Fibroblast of mammary gland (primary cell): ENCODE measurements at places on chromosomes 1 and 21.

GRCh38 chr1:6601923-6602668, 573 bp downstream of the KLHL21 start:
- DNase-seq, result peak; percentile 50

DNA sequence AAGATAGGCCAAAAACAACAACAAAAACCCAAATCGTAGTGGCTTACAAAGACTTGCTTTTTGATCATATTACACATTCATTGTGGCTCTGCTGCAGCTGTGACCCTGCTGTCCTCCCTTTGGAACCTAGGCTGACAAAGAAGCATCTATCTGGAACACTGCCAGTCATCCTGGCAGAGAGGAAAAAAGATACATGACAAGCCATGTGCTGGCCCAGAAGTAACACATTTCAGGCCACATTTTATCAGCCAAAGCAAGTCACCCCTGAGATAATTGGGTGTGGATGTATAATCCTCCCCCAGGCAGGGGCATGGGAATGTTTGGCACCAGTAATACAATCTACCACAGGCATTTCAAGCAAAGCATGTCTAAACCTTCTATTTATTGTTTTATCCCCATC, 37.2 kb upstream of the AGO1 start:
- no peak for DNase-seq

GRCh38 chr1:7826363-7826762, 26.5 kb downstream of the UTS2 start:
- DNase-seq, result no peak

DNA sequence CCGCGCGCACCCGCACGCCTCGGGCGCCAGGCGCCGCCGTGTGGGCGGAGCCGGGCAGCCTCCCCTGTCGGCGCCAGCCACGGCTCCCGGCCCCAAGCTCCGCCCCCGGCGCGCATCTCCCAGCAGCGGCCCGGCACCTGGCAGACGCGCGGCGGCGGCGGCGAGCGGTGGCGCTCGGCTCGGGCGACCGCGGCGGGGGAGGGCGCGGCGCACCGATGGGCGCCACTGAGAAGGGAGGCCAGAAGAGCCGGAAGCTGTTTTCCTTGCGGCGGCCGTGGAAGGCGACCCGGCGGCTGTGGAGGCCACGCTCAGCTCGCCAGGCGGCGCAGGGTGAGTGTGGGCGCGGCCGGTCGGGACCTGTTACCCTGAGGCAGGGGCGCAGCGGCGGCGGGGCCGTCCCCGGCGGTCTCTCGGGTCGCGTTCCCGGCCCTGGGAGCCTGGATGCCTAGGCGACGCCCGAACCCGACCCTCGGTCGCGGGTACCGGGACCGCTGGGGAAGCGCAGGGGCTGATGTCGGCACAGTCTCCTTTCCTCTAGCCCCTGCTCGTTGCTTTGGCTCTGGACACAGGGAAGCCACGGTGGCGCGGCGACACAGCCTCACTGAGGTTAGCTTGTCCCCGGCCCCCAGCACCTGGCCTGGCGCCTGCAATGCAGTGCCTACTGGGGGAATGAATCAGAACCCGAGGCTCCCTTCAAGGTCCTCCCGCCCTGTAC, 54.9 kb upstream of the DNAJC6 start:
- DNase-seq, result peak; percentile 41

DNA sequence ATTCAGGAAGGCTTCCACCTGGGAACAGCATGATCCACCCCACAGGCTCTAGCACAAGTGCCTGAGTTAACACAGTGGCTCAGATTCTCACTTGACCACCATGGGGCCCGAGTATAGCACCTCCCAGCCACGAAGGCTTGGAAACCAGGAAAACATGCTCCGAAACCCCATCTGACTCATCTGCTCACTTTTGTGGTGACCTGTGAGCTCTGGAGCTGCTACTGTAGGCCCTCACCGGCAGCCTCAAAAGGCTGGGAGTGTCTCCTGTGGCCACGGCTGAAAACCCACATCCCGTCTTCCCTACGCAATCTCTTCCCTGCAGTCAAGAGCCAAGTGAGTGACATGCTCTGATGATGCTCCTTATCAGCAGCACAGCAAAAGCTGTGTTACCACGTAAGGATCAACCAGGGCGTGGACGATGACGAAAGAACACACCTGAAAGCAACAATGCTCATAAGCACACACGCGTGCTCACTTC, 81.4 kb downstream of the TGFBR3 start:
- peak; percentile 92 for DNase-seq

DNA sequence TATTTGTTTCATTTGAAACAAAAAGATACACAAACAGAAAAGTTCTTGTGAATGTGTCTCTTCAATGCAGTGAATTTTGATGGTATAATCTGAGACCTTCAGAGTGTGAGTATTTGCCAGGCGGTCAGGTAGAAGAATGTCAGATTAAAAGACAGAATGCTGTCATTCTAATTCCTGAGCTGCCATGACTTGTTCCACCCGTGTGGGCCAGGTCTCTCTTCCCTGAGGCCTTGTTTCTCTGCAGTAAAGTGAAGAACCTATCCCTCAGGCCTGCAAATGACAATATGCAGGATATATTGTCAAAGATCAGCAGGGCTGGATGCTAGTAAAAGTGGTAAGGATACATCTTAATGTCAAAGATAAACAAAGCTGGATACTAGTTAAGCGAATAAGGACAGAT, 111.4 kb downstream of the ZP4 start:
- DNase-seq, result no peak
